T-cell (primary cell): ENCODE measurements at places on chromosomes 7 and 10. TPM values are rescaled to one million over a fixed set of nuclear protein-coding genes. Genes with fewer than 3 reads are reported as not detected.

Gene MYL10
- not detected for total RNA-seq

Gene ATP6V0A4
- total RNA-seq, result not detected

Gene HOXA10
- total RNA-seq, result 0.51 TPM

Gene GIMAP6
- 160 TPM for total RNA-seq

Gene HPS1
- total RNA-seq, result 99.3 TPM

Gene GHRHR
- not detected for total RNA-seq

Gene ZNF92
- 22.5 TPM for total RNA-seq

Gene RASSF4
- 1.7 TPM for total RNA-seq

Gene NKX2-3
- total RNA-seq, result not detected

Gene TRPV5
- not detected for total RNA-seq

Gene RABGEF1
- 20.9 TPM for total RNA-seq

Gene HHEX
- 2.0 TPM for total RNA-seq

Gene CYP26C1
- 0.20 TPM for total RNA-seq

Gene SLC18A2
- total RNA-seq, result 2.9 TPM

Gene HGF
- 0.32 TPM for total RNA-seq

Gene RPEL1
- total RNA-seq, result not detected

Gene FAM204A
- total RNA-seq, result 58.0 TPM

Gene ECHDC3
- 1.2 TPM for total RNA-seq

Gene ABCB4
- total RNA-seq, result 0.96 TPM

Gene PLEKHS1
- total RNA-seq, result not detected

Gene CWF19L1
- total RNA-seq, result 38.4 TPM

Gene UNCX
- not detected for total RNA-seq

Gene CYP2E1
- total RNA-seq, result 3.3 TPM

Gene EBF3
- total RNA-seq, result not detected

Gene CLIP2
- total RNA-seq, result 4.7 TPM

Gene KCNIP2
- total RNA-seq, result 3.2 TPM

Gene HOXA9
- total RNA-seq, result 0.95 TPM

Gene ADARB2
- total RNA-seq, result 0.63 TPM

Gene COL17A1
- total RNA-seq, result not detected

Gene TMUB1
- total RNA-seq, result 67.0 TPM

Gene GRB10
- 11.1 TPM for total RNA-seq

Gene PRSS58
- not detected for total RNA-seq
